HFFc6 (cell line): ENCODE measurements at places on chromosomes 16 and 17.

GRCh38 chr17:16443511-16444257, 28.3 kb downstream of the TRPV2 start:
- peaks cover 61% of the 10 kb centered on the region for H3K36me3 ChIP-seq
- DNase-seq: no peak
- peak overlapping the region; percentile 94 for H3K27ac ChIP-seq
- H3K27me3 ChIP-seq: peaks cover 23% of the 10 kb centered on the region
- peaks cover 43% of the 10 kb centered on the region for H3K4me1 ChIP-seq

GRCh38 chr17:43393944-43394482, 4.8 kb upstream of the ARL4D start:
- H3K27me3 ChIP-seq: peaks cover 4% of the 10 kb centered on the region
- DNase-seq: peak; percentile 81
- H3K27ac ChIP-seq: peak overlapping the region; percentile 43
- no peaks in the 10 kb centered on the region for H3K36me3 ChIP-seq
- H3K4me1 ChIP-seq: peaks cover 26% of the 10 kb centered on the region

- H3K4me1 ChIP-seq: peaks cover 37% of the 10 kb centered on the region
- H3K27me3 ChIP-seq: peaks cover 9% of the 10 kb centered on the region
- no peak for DNase-seq
- peak overlapping the region; percentile 67 for H3K27ac ChIP-seq
- H3K36me3 ChIP-seq: no peaks in the 10 kb centered on the region
- no peak overlapping the region for H3K4me3 ChIP-seq
Measured at GRCh38 chr17:76532072-76532651, 5.3 kb downstream of the CYGB start.

GRCh38 chr16:84973236-84973635, 38.1 kb downstream of the ZDHHC7 start:
- H3K27me3 ChIP-seq: peaks cover 3% of the 10 kb centered on the region
- no peak for DNase-seq
- H3K36me3 ChIP-seq: peaks cover 35% of the 10 kb centered on the region
- peak overlapping the region; percentile 96 for H3K27ac ChIP-seq
- H3K4me1 ChIP-seq: peaks cover 38% of the 10 kb centered on the region
